Vagina (tissue), 2 donors: ENCODE measurements at places on chromosomes 6 and 20. TPM values are rescaled to one million over a fixed set of nuclear protein-coding genes. Genes with fewer than 3 reads are reported as not detected.

DNA sequence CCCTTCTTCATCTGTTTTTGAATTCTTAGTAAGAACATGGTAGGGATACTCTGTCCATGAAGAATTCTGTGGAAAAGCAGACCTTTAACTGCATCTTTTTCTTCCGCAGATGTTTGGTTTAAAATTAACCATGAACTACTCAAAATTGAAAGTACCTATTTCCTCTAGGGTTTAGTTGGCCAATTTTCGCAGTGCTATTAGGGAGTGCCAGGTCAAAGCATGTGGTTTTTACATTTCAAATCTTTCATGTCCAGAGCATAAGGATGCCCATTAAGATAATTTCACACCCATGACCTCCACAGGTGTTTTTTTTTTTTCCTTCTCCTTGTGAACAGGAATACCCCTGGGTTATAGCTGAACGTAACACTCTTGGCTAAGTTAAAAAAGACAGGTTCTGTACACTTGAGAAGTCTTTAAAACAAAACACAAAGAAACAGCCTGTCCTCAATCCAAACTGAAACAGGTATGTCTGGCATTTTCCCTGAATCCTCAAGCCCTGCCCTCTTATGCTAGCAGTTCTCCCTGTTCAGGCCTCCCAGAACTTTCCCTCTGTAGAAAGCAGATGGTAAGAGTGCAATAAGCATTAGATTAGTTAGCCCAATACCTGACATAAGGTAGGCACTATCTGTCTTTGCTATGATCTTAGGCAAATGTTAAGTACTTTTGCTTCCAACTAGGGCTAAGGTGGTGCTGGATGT, 67.1 kb downstream of the ELOVL5 start:
- DNase-seq = no peak

GRCh38 chr20:1462001-1462400, 4.6 kb downstream of the NSFL1C start:
- peak; percentile 49 for DNase-seq

Gene CDSN
- total RNA-seq = 1.5 TPM

DNA sequence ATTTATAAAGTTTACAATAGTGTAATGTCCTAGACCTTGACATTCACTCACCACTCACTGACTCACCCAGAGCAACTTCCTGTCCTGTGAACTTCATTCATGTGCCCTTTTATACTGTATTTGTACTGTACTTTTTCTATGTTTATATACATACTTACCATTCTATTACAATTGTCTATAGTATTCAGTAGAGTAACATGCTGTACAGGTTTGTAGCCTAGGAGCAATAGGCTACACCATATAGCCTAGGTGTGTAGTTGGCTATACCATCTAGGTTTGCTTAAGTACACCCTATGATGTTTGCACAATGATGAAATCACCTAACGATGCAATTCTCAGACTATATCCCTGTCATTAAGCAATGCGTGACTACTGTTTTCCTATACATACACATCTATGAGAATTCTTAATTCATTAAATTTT, 17.5 kb downstream of the EDEM2 start:
- no peak for DNase-seq

DNA sequence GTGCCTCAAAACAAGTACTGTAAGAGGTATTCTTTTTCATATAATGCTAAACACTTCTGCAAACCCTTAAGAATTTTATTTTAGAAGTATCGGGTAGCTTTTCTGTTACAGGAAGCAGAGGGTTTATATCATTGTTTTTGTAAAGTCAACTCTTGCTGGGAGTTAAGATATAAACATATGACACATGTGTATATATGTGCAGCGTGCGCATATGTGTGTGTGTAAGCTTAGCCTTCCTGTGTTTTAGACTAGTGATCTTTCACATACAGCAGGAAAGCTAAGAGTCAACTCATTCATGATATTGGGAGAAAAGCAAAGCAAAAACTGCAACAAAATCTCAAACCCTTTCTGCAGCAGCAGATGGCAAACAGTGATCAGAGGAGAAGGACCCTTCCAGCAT, 102.4 kb downstream of the ARID1B start:
- no peak for DNase-seq

- no peak for DNase-seq
Measured at GRCh38 chr20:40254023-40254772, 434.8 kb downstream of the MAFB start.

Gene CST2
- total RNA-seq = not detected

Gene SAMD5
- 3.2 TPM for total RNA-seq

- DNase-seq = no peak
Measured at GRCh38 chr6:152356662-152357061, 280.5 kb downstream of the SYNE1 start.

DNA sequence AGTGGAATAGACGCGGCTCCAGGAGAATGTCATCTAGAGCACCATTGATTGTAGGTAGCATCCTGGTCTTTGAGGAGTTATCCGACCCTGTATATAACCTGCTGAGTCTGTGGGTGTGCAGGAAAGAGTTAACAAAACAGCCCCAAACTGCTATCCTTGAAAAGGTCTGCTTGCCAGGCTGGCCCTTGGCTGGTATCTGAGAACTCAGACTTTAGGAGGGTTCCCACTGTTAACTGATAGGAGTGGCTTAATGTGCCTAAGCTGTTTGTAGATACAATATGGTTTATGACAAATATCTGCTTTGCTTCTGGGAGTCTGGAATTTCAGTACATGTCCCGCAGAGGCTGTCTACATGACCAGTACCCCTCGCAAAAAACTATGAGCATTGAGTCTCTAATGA, 27.6 kb upstream of the MCUR1 start:
- peak; percentile 22 for DNase-seq

Gene FAM83B
- total RNA-seq = 35.8 TPM

Gene TRIM10
- not detected for total RNA-seq

- no peak for DNase-seq
Measured at GRCh38 chr6:74914888-74915287, 291.0 kb downstream of the COL12A1 start.

Gene CCN6
- not detected for total RNA-seq
